ENCODE measurements at places on chromosomes 11 and 22.

DNA sequence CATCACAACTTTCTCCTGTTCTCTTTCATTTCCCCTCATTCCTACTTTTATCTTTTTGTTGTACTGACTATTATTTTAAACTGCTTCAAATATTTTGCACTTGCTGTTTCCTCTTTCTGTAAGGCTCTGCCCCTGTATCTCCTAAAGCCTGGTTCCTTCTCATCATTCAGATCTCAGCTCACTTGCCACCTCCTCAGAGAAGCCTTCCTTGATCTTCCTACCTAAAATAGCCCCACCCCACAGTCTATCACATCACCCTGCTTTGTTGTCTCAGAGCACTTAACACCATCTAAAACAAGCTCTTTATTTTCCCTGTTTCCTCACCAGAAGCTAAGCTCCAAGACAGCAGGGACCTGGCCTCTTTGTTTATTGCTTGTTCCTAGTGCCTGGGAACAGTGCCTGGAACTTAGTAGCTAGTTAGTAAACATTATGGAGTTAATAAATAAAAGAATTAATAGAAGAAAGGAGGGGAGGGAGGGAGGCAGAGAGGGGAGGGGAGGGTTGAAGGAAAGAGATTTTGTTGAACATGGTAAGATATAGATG, 2.5 kb upstream of the STK33 start:
- DNase-seq: no peak

DNA sequence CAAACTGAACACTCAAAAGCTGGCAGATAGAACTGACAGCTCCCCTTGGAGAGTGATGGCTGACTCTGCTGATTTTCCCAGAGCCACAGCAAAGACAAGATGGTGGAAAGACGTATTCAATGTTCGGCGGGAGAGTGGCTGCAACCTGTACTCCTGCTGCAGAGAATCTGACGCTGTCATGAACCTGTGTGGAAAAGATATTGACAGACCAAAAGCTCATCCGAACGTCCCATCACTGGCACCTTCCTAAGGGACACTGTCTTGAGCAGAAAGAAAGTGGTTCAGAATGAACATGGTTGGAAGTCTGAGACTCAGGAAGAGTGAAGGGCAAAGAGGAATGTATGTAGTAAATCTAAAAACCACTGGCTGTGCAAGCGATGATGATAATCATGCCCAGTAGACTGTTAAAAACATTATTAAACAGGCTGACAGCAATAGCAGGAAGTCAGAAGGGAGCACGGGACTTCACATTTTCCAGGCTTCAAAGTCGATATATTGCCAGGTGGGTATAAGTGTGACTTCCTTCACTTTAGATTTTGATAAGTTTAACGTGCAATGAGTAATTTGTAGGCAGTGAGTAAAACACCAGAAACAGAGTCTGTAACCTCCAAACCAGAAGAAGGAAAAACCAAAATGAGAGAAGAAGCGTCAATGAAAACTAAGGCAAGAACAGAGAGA, 6.2 kb upstream of the IL17REL start:
- no peak for DNase-seq

- no peak for DNase-seq
Measured at GRCh38 chr11:11555208-11555607, 66.6 kb downstream of the GALNT18 start.

DNA sequence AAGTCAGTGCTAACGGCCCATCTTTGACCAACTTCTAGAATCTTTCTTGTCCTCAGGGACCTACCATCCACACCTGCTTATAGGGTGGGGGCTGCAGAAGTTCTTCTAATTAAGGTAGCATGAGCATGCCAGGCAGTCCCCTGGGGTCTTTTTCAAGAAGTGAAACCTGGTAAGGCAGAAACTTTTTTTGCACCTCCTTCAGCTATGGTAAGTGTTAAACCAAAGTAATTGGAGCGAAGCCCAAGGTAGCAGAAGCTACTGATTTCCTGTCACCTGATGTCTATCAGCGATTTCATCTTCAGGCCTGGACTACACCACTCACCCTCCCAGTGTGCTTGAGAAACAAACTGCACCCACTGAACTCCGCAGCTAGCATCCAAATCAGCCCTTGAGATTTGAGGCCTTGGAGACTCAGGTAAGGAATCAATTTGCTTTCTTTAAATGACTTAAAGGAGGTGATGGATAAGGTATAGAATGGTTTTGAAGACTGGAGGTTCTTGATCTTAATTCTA, at the start of gene MS4A1:
Gene MS4A1 (plus strand): TSS at position 317 of the 512 bp plus-strand sequence. CDS start 6,528 bp downstream, outside the sequence.
- DNase-seq: peak; percentile 95

GRCh38 chr11:27111896-27112295, 71.3 kb downstream of the BBOX1 start:
- no peak for DNase-seq

DNA sequence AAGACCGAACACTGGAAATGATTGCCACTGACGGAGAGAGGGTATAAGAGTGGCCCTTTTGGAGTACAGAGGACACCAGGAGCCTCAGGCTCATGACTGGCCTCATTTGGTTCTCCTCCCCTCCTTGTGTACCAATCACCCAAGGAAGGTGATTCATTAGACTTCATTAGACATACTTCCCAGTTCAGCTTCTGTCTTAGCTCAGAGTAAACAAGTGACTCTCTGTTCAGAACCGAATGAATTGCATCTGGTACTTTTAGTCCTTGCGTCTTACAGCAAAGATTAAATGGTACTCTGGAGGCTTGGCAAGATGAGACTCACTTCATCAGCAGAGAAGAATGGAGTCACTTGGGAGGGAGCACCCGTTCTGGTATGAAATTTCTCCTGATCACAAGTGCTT, 75.2 kb downstream of the ZNRF3 start:
- no peak for DNase-seq

- peak; percentile 54 for DNase-seq
Measured at GRCh38 chr22:33018232-33018864, 39.8 kb downstream of the SYN3 start.

- no peak for DNase-seq
Measured at GRCh38 chr11:3149852-3150188, 15.3 kb downstream of the OSBPL5 start.

DNA sequence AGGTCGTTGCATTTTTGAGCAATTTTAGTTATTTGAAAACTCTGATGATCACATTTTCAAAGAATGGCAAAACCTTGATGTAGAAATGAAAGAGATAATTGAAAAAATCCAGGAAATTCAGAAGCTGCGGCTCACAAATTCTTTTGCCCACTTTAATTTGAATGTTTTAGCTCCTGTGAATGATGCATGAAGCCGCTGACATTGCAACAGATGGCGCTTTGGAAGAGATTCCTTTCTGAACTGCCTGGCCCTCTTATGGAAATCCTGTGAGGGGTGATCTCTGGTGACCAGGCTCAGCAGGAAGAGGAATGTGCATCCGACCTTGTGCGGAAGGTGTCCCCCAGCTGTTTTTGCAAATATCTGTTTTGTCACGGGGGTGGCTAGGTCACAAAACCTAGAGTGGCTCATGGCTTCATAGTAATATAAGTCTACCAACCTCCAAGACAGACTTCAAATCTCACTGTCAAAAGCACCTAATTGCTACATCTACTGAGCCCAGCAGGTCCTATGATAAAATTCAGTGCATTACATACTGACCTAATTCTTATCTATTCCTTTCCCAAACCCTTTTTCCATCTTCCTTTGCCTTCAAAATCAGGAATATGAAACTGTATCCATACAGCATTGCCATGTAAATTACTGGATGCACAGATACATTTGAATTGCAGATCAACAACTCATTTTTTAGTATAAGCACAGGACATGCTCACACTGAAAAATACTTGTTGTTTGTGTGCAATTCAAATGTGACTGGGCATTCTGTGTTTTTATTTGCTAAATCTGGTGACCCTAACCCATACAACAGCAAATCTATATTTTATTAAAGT, 412.7 kb downstream of the ETS1 start:
- no peak for DNase-seq

DNA sequence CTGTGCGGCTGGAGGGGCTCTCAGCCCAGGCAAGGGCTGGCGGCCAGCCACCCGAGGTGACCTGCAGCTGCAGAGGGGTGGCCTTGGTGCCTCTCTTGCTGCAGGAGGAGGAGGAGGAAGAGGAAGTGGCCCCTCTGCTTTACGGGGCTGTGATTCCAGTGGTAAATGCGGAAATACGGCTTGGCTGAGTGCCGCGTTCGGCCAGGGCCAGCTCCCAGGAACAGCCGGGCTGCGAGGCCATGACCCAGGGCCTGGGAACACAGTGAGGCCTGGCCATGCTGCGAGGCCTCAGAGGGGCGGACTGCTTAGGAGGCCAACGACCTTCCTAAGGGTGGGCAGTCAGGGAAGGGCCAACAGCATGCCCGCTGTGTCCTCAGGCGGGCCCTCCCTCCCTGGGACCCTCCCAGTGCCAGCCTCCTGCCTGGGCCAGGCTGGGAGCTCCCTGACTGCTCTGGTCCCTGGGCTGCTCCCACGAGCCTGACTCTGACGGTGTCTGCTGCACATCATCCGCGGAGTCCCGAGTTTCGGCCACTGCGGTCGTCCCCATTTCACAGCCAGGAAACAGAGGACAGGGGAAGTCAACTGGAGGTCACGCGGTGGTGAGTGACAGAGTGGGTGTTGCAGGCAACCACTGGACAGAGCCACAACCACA, 20.8 kb upstream of the PPARA start:
- DNase-seq: peak; percentile 64

DNA sequence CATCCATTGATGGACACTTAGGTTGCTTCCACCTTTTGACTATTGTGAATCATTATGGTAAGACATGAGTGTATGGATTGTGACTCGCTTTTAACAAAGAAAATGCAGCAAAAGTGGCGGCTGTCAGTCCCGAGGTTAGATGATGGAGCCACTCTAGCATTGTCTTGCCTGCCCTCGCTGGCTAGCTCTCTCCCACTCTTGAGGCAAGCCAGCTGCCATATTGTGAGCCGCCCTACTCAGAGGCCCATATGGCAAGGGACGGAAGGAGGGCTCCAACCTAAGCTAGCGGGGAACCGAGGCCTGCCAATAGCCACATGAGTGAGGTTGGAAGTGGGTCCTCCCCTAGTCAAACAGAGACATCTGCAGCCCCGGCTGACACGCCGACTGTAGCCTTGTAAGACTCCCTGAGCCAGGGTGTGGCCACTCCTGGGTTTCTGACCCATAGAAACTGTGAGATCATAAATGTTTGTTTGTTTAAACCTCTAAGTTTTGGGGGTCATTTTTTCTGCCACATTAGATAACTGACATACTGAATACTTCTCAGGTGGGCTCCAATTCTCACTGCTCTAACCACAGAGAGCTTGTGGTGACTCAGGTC, 160.2 kb downstream of the LDLRAD3 start:
- DNase-seq: no peak

GRCh38 chr11:19436932-19437331, 196.2 kb upstream of the E2F8 start:
- DNase-seq: no peak

All from naive B cell (primary cell).